ENCODE measurements at places on chromosomes 4 and X. TPM values are rescaled to one million over a fixed set of nuclear protein-coding genes. Genes with fewer than 3 reads are reported as not detected.

F8A2 gene
- not detected for total RNA-seq

DNAAF6 gene
- total RNA-seq: not detected

GRCh38 chr4:7705062-7705461 is 234.6 kb downstream of the AFAP1 start:
- DNase-seq: no peak

DNA sequence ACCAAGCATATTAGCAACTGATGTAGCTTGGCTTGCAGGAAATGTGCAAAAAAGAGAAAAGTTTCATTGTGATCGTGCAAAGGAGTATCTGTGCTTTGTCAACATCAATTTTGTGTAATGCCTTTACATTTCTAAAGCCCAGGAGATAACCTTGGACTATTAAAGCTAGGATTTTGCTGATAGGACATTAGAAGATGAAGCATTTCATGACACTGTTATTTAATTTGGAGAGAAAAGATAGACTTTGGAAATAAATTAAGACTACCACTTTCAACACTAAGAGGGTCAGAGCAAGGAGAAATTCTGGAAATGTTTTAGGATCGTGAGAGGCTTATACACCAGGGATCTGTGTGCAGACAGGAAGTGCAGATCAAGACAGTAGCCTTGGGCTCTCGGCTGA is 120.6 kb upstream of the MID1 start:
- no peak for DNase-seq

- no peak for DNase-seq
These were observed 42.9 kb downstream of the RBM47 start for GRCh38 chr4:40586729-40587128.

ATP1B4 gene
- not detected for total RNA-seq

DNA sequence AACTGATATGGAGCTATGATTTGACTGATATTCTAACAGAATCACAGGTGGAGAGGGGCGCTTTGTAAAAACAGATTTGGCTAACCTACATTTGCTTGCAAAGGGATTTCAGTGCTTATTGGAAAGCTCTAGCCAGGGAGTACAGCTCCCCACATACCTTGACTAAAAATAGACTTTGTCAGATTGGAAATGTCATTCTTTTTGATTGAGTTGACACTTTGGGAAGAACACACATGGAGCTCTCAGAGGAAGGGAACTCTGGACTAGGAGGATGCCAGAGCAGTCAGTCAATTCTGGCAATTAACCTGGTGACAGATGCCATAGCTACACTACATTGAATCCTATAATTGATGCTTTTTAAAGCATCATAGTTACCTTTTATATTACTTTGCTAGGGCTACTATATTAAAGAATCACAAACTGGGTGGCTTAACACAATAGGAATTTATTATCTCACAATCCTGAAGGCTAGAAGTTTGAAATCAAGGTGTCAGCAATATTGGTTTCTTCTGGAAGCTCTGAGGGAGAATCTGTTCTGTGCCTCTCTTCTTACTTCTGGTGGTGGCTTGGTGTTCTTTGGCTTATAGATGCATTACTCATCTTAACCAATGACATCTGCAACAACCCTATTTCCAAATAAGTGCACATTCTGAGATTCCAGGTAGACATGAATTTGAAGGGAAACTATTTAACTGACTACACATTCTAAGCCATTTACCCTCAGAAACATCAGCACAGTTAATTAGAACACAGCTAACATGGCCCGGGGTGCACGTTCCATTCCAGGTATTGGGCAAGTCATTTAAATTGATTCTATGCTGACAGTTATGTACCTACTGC is 8.4 kb upstream of the HERC3 start:
- no peak for DNase-seq

DNA sequence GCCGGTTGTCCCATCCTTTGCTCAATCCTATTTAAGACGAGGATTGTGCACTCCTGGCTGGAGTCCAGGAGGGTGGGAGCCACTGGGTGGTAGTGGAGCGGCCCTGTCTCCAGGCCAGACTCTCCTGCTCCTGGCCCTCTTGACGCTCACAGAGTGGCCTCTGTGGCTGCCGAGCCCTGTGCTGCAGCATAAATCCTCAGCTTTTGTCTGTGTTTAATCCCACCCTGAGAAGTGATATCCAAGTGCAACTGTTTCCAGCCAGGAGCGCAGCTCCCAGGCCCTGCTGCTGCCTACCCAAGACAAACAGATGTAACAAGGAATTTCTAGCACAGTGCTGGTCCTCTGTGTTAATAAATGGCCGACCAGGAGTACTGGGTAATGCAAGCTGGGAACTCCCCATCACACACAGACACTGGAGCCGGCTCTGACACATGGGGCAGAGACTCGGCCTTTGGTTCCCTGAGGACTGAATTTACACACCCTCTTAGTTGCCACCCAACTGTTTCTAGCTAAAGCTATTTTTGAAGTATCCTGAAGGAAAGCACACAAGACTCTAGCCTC is 85.3 kb downstream of the GATB start:
- peak; percentile 74 for DNase-seq

- DNase-seq: no peak
These were observed 33.6 kb upstream of the SPANXN2 start for GRCh38 chrX:143754183-143754582.

AFF2 gene
- under 0.01 TPM for total RNA-seq

PCYT1B gene
- 3.5 TPM for total RNA-seq

DNA sequence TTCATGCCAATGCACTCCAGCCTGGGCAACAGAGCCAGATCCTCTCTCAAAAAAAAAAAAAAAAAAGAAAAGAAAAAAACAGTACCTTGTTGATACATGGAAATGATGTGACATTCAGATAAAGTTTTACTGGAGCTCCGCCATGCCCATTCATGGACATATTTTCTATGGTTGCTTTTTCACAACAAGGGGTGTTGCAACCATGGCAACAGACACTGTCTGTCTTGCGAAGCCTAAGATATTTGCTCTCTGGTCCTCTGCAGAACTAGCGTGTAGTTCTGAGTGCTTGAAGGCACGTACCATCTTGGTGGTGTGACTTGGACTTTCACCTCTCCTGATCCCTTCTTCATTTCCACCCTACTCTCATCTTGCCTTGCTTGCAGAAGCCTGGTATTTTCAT is 53.2 kb downstream of the TBL1X start:
- no peak for DNase-seq

DNA sequence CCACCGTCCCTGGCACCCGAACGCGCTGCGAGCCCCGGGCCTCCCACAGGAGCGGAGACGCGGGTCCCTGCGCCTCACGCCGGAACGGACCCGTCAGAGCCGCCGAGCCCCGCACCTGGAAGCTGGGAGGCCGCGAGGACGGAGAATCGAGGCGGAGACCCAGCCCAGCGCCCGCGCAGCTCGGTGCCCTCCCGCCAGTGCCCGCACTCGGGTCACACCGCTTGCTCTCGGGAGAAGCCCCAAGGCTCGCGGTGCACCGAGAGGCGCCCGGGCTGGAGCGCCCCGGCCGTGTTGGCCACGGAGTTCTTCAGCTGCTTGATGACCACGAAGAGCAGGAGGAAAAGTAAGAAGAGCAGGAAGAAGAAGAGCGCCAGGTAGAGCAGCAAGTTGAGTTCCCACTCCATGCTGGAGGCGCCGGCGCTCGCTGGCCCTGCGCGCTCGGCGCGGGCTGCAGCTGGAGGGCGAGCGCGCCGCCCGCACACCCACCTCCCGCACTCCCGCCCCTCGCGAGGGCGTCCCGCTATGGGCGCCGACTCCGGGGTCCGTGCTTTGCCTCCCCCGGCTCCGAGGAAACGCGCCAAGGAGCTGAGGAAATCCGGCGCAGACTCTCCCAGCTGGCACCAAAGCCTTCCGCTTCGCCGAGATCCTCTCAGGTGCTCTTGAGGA is at the start of gene SMIM43:
SMIM43 (minus strand) TSS at position 463 of the 666 bp plus-strand sequence; CDS start at position 404, 59 bp downstream.
- DNase-seq: no peak

DNA sequence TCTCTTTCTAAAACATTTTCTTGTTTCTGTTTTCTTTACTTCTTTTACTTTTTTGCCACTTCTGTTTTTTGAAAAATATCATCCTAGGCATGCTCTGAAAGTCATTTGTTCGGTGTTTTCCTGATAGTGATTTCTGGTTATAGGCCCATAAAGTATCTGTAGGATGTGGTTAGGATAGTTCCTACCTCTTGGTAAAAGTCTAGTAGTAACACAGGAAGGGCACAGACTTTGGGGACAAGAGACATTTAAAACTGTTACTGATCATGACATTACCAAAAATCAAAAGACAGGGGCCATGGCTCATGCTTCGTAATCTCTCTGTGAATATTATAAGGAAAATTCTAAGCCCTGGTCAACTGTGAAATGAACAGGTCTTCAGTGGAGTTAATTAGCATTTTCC is 44.8 kb downstream of the FHL1 start:
- DNase-seq: no peak

- DNase-seq: no peak
These were observed 727.2 kb downstream of the C4orf33 start for GRCh38 chr4:129823105-129823504.

GPM6B gene
- total RNA-seq: 1.5 TPM

DNA sequence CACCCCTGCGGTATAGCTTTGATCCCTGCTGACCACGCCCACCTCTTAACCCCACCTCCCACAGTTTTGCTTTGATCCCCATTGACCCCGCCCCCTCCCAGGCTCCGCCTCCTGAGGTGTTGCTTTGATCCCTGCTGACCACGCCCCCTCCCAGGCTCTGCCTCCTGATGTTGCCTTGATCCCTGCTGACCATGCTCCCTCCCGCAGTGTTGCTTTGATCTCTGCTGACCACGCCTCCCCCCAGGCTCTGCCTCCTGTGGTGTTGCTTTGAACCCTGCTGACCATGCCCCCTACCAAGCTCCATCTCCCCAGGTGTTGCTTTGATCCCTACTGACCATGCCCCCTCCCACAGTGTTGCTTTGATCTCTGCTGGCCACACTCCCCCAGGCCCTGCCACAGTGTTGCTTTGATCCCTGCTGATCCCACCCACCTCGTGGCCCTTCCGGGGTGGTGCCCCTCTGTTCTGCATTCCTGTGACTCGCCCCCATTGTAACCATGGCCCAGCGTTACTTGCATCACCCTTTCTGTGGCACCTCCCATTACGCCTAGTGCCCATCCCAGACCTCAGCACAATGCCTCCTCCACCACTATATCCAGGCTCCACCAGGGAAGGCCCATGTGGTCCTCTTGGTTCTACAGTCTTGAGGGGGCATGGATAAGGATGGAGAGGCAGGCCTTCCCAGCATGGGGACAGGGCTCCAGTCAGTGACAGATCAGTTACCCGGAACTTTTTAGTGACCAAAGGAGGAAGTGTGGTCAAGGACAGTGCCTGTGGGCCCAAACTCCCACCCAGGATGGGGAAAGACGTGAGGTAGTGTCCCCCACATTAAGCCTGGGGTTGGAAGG is 70.8 kb downstream of the ADRA2C start:
- DNase-seq: no peak

DNA sequence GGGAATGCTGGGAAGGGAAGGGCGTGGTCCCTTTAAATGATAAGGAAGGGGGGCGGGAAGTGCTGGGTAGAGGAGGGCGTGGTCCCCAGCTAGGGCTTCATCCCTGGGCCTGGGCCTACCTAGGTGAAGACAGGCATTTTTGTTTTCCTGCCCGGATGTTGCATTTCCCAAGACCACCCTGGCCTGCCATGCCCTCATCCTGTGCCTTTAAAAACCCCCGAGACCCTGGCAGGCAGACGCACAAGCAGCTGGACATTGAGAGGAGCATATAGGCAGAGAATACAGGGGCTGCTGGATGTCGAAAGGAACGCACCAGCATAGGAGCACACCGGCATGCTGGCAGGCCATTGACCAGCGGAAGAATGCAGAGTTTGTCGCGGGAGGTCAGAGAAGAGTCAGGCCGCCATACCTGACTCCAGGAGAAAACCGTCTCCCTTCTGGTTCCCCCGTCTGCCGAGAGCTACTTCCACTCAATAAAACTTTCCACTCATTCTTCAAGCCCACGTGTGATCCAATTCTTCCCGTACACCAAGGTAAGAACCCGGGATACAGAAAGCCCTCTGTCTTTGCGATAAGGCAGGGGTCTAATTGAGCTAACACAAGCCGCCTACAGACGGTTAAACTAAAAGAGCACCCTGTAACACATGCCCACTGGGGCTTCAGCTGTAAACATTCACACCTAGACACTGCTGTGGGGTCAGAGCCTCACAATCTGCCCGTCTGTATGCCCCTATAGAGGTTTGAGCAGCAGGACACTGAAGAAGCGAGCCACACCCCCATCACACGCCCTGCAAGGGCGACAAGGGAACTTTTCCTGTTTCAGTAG is 2.9 kb upstream of the AGA start:
- DNase-seq: no peak

DNA sequence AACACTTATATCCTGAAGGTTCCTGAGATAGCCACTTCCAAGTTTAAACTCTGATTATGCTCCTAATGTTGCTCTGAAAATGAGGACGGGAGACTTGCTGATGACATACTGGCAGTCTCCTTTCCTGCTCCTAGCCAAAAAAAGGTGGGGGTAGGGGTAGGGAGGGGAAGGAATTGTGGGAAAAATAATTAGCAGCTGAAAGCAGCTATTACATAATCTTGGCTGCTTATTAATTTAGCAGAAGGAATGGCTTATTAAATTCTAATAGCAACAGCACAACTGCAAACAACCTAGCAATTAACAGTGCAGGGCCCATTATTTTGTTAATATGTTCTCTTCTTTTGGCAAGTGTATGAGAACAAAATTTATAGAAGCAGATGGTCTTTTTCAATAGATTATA is 2.0 kb upstream of the AP1S2 start:
- DNase-seq: no peak

GRCh38 chr4:32909736-32910135 is 2189.6 kb downstream of the PCDH7 start:
- DNase-seq: no peak

- DNase-seq: no peak
These were observed 217.6 kb downstream of the AFAP1 start for GRCh38 chr4:7721984-7722551.

DNA sequence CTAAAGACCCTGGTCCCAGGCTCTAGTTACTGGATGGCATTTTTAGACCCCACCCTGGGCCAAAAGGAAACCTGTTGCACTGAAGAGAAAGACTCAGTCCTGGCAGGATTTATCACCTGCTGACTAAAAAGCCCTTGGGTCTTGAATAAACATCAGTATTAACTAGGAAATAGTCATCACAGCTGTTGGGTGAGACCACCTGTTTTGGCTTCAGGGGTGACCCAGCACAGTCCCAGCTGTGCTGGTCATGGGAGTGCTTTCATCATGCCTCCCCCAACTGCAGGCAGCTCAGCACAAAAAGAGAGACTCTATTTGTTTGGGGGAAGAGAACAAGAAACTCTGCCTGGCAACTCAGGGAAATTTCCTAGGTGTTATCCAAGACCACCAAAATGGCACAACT is 903.2 kb downstream of the C4orf33 start:
- DNase-seq: no peak

- no peak for DNase-seq
These were observed 32.9 kb downstream of the KDR start for GRCh38 chr4:55092504-55092903.

ATP10D gene
- 10.8 TPM for total RNA-seq

- DNase-seq: no peak
These were observed 27.2 kb downstream of the DCK start for GRCh38 chr4:71020611-71021010.

HAND2 gene
- total RNA-seq: not detected

CT45A2 gene
- total RNA-seq: not detected

ZCCHC18 gene
- 0.63 TPM for total RNA-seq

CCDC149 gene
- total RNA-seq: 2.6 TPM

GRCh38 chr4:140704392-140704960 is 51.7 kb downstream of the TBC1D9 start:
- DNase-seq: no peak

- no peak for DNase-seq
These were observed 4.5 kb downstream of the MID1IP1 start for GRCh38 chrX:38805432-38806389.
